ENCODE measurements at places on chromosomes 12 and 14.
A peak's percentile ranks its signal among the peaks of the same experiment; 100 is the strongest.

- ATAC-seq = peak; percentile 94
Measured at GRCh38 chr12:65948320-65949008, 124.2 kb downstream of the HMGA2 start.

- ATAC-seq = peak; percentile 91
Measured at GRCh38 chr12:69738351-69739286, at the start of gene RAB3IP. RAB3IP (plus strand) TSS chr12:69738860; CDS start chr12:69755409, 16,549 bp downstream.

GRCh38 chr12:71626098-71626497 lies 37.5 kb downstream of the ZFC3H1 start:
- ATAC-seq = no peak

- no peak for ATAC-seq
Measured at GRCh38 chr14:28770630-28771029, 4.0 kb downstream of the FOXG1 start.

DNA sequence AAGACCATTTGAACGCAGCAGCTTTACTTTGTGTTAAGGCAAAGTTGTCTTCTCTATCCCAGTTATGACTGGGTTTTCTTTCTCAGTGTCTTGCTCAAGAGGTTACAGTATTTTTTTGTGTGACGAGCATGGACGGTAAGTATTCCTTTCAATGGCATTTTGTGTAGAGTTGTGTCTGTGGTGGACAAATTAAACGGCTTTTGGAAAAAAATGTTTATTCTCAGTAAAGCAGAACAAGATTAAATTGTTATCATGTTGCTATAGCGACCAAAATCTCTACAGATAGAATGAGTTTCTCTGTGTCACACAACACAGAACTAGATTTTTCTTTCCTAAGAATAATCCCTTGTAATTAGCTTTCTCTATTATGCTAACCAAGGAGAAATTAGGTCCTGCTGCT lies 417.1 kb downstream of the AEBP2 start:
- ATAC-seq = no peak

DNA sequence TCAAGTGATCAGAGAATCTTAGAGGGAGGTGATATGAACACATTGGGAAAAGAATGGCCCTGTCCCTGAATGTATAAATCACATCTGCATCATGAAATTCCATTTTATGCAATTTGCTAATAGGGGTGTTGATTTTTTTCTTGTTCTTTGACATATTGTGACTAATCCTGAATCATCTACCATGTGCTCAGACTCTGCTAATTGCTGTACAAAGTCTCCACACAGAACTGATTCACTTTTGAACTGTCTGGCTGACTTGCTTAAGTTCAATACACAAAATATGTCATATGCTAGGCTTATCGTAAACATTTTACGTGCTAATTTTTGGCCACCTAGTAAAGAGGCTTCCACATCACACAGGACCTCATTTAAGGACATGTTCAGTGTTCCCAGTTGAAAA lies 2.6 kb downstream of the TMEM132D start:
- ATAC-seq = peak; percentile 18

DNA sequence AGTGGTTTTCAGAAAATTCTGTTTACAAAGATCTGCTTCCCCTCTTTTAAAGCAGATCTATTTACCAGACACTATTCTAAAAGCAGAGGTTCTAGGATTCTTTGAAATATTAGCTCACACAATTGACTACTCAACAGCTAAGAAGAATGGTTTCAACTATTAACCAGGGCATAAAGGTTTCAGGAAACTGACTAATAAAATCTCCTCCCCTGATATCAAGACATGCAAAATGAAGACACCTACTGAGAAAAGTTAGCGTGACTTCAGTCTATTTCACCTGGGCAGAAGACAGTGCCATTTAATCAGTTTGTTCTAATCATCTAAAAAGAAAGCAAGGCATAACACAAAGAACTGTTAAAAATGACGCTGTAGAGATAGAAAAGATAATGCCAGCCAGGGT lies 22.2 kb downstream of the DAD1 start:
- ATAC-seq = no peak

DNA sequence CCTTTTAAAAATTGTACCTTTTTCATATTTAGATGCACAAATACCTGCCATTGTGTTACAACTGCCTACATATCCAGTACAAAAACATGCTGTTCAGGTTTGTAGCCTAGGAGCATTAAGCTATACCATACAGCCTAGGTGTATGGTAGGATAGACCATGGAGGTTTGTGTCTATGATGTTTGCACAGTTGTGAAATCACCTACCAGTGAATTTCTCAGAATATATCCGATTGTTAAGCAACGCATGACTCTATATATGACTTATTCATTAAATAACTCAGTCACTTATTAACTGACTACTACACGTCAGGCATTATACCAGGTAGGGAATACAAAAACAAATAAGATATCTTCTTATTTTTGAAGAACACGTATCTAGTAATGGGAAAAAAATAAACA lies 26.2 kb upstream of the ETNK1 start:
- ATAC-seq = no peak

DNA sequence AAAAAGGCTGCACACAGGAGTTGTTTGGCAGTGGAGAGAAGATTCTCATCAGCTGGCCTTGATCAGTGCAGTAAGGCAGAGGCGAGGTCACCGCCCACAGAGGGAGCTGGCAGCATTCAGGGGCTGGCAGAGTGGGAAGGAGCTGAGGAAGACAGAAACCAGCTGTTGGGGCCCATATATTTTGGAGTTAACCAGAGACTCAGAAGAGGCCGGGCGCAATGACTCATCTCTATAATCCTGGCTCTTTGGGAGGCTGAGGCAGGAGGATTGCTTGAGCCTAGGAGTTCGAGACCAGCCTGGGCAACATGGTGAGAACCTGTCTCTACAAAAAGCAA lies 17.7 kb downstream of the SMCO2 start:
- no peak for ATAC-seq

Measured in motor neuron (in vitro differentiated cells).